Fibroblast of skin of abdomen (primary cell): ENCODE measurements at places on chromosomes 13 and 19.
A peak's percentile ranks its signal among the peaks of the same experiment; 100 is the strongest.

GRCh38 chr19:51263808-51264207 lies 12.9 kb downstream of the SIGLECL1 start:
- DNase-seq, result no peak

GRCh38 chr13:101579281-101579802 lies 126.9 kb downstream of the ITGBL1 start:
- DNase-seq, result peak; percentile 40

GRCh38 chr19:12194827-12195731 lies 32.2 kb downstream of the ZNF136 start:
- DNase-seq, result peak; percentile 55

DNA sequence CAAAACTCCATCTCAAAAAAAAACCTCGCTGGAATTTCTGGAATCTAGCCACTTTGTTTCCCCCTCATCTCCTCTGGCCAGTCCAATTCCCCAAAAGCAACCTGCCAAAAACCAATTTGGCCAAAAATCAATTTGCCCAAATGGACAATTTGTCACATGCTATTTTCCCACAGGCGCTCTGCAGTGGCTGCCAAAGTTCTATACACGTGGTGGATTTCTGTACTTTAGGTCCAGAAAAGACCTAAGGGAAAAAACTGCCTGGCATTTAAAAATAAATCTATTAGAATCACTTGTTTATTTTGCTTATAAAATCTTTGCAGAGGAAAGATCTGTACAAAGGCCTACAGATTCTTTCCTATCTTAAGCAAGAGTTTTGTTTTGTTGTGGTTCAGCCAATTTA lies 79.4 kb downstream of the MAP4K1 start:
- no peak for DNase-seq

GRCh38 chr13:89755729-89756492 lies 1591.6 kb upstream of the MIR17HG start:
- DNase-seq, result no peak

DNA sequence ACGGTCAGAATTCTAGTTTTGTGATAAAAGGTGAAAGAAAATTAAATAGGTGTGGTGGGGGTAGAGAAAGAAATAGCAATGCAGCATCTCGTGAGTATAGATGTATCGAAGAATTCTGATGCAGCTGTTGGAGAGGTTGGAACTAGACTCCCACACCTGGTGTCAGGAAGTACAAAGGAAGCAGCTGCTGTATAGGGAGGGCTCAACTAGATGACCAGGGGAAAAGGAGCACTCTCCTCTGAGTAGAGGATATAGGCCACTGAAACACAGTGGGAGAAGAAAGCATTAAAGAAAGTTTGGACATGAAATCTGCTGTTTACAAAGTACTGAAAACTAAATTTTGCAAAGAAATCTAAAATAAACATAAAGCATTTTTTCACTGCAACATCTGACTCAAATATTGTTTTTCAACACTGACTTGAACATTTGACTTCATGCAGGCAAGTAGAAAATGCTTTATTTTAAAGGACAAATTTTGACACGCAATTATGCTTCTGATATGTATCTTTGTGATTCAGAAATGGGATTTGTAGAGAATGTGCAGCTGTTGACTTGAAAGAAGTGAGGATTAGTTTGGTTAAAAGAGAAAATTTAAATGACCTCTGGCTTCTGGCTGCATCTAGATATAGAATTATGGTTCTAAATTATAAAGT lies 82.2 kb downstream of the MIPEP start:
- DNase-seq, result no peak

- peak; percentile 35 for DNase-seq
These were observed 55.4 kb upstream of the UBL3 start for GRCh38 chr13:29905845-29906244.

GRCh38 chr19:28847468-28847867 lies 365.5 kb downstream of the UQCRFS1 start:
- no peak for DNase-seq

- DNase-seq, result no peak
These were observed 60.4 kb downstream of the MYO9B start for GRCh38 chr19:17136021-17136420.

DNA sequence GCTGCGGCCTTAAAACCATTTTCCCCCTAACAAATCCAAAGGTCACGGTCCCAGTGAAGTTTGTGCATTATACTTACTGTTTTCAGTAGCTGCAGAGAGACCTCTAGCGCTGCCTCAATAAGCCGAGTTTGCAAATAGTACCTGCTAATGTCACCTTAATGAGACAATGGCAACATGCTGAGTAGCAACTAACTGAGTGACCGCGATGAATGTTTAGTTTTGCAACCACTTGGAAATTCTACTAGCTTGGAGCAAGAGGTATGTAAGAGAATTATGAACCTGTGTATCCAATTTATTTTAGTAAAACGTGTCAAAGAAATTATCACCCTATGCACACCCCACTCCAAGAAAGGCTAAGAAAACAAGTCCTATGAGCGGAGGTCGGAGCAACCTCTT lies 1.2 kb downstream of the KPNA3 start:
- peak; percentile 9 for DNase-seq

DNA sequence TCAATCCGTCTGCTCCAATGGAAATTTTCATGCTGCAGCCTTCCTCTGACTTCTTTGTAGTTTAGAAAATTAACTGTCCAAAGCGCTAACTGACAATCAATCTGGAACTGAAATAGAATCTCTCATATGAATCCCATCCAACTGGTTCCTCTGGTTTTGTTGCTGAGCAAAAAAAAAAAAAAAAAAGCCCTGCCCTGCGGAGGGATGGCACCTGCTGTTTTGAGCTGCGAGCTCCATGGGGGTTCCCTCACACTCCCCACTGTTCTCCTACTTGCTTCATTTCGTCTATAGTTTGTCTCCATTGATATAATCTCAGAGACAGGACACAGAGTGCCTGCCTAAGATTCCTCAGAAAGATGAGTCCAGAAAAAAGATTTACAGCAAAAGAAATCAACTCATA lies 33.4 kb downstream of the FAAP24 start:
- no peak for DNase-seq

DNA sequence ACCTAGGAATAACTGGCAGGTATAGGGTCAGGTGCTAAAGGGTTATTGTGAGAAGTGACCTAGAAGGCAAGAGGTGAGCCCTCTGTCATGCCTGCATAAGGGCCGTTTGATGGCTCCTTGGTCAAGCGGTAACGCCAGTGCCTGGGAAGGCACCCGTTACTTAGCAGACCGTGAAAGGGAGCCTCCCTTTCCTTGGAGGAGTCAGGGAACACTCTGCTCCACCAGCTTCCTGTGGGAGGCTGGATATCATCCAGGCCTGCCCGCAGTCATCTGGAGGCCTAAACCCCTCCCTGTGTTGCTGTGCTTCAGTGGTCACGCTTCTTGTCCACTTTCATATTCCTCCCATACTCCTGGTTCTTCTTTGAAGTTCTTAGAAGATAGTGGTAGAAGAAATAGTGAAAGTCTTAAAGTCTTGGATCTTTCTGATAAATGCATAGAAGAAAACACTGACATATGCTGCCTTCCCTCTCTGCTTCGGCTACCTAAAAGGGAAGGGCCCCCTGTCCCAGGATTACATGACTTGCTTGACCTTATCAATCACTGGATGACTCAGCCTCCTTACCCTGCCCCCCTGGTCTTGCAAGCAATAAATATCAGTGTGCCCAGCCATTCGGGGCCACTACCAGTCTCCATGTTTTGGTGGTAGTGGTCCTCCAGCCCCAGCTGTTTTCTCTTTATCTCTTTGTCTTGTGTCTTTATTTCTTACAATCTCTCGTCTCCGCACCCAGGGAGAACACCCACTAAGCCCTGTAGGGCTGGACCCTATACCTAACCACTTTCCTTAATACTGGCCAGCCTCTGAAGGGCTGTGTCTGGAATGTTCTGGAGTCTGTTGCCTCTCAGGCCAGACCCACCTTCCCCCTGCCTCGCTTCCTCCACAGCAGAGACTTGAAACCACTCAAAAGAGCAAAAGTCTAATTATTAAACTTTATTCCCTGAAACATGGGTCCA lies 16.1 kb upstream of the ABCC4 start:
- DNase-seq, result no peak

GRCh38 chr13:58804832-58805231 lies 1173.3 kb downstream of the PCDH17 start:
- DNase-seq, result no peak

DNA sequence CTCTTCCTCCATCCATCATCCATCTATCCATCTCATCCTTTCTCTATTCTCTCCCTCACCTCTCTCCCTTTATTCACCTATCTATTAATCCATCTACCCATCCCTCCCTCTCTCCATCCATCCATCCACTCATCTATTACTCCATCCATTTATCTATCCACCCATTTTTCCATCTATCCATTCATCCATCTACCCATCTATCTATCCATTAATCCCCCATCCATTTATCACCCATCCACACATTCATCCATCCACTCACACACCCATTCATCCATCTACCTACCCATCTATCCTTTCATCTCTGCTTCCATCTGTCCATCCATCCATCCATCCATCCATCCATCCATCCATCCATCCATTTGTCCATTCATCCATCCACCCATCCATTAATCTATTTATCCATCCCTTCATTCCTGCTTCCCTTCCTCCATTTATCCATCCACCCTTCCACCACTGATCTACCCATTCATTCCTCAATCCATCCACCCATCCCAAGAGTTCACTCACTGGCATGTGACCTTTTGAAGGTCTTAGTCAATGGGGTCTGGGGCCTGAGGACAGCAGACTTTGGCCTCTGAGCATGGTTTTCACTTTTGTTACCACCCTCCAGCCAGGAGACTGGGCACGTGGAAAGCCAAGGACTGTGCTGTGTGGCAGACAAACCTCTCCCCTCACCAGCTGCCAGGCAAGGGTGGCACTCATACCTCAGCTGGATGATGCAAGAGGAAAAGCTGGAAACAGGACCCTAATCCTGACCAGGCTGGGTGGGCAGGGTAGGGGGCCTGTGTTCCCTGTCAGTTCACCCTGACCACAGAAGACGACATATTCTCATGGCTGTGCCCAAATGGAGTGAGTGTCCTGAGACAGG lies 126.7 kb downstream of the URI1 start:
- no peak for DNase-seq
